ENCODE measurements at places on chromosomes 4 and X. TPM values are rescaled to one million over a fixed set of nuclear protein-coding genes. Genes with fewer than 3 reads are reported as not detected.

VCX2 gene
- not detected for total RNA-seq

GRCh38 chrX:42804524-42804923 is 26.6 kb upstream of the PPP1R2C start:
- no peak for DNase-seq

DNA sequence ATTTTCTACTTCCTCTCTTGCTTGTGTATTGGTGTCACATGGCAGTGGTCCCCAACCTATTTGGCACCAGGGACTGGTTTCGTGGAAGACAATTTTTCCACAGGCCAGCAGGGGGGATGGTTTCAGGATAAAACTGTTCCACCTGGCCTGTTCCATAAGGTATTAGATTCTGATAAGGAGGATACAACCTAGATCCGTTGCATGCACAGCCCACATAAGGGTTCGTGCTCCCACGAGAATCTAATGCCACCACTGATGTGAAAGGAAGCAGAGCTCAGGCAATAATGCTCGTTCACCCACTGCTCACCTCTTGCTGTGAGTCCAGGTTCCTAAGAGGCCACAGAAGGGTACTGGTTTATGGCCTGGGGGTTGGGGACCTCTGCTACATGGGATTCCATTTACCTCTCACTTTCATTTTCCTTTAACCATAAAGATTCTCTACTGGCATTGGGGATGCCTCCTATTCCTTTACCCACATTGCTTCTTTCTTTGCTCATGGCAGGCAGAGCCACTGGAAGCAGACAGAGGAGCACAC is 38.1 kb downstream of the SEC31A start:
- DNase-seq: no peak

GRCh38 chr4:85818700-85819099 is 343.8 kb downstream of the ARHGAP24 start:
- DNase-seq: no peak

NWD2 gene
- total RNA-seq: not detected

RNF175 gene
- not detected for total RNA-seq

GRCh38 chr4:576991-577498 is 950 bp upstream of the TMEM271 start:
- DNase-seq: no peak

DNA sequence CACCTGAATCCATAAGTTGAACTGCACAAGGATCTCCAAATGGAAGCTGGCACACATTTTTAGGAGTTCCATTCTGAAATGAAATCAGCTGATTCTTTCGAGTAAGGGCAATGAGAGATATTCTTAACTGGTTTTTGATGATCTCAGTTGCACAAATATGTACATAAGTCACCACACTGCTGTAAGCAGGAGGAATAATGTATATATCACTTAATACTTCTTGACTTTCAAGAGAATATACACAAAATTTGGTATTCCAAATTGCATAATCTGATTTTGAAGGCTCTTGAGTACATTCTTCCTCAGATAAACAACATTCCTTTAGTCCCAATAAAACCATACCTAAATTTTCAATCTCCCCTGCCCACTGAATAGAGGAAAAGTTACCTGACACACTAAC is 8.2 kb downstream of the FANCB start:
- DNase-seq: no peak

PDE6B gene
- total RNA-seq: not detected

DNA sequence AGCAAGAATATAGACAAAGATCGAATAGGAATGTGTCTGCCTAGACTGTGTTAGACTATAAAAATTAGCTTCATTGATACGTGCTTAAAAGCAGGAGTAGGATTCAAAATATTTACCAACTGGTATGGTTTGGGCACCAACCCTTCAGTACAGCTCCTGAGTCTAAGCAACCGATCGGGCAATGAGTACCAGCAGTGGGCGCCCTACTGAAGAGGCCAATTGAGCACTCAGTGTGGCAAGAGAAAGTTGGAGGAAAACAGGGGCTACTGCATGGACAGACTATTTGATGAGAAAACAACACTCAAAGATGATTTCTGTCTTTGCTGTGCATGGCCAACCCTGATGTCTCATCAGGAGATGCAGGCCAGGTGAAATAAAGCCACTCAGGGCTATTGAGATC is 176.0 kb upstream of the NWD2 start:
- DNase-seq: no peak

COL4A6 gene
- total RNA-seq: 157 TPM

GRCh38 chrX:109378281-109378680 is 103.6 kb downstream of the GUCY2F start:
- no peak for DNase-seq

- no peak for DNase-seq
Observed at GRCh38 chrX:124910611-124911010, 409.1 kb upstream of the TEX13C start.

DNA sequence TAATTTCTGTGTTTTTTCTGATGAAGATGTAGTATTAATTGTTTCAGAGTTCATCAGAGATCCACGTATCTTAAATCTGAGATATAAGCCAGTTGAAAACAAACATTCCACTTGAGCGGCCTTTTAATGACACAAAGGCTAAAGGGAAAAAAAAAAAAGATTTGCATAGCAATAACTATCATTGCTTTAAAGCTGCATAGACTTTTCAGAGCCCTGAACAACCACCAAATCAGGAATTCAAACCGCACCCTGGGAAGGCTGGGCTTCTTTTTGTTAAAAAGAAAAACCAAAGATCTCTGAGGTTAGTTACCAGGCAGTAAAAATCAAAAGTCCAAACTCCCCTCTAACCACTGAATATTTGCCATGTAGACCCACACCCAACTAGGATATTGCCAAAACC is 206.0 kb downstream of the HHIP start:
- no peak for DNase-seq

GRCh38 chr4:54539500-54540029 is 118.2 kb upstream of the KIT start:
- DNase-seq: peak; percentile 8

- no peak for DNase-seq
Observed at GRCh38 chr4:89878611-89879010, 16.0 kb upstream of the MMRN1 start.

DNA sequence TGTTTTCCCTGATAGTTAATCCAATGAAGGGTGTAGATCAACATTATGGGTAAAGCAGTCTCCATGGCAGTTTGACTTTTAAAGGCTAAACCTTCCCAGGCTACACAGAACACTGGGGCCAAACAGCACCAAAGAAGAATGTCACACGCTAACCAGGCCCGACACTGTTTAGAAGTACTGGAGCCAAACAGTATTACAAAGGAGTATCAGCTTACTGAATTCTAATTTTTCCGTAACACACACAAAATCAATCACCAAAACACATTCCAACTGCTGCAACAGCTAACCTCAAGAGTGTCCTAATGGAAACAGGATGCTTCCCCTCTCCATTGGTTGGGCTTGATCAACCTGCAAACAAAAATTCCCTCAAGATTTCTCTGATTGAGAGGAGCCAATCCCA is 783.5 kb downstream of the PCDH18 start:
- no peak for DNase-seq

DNA sequence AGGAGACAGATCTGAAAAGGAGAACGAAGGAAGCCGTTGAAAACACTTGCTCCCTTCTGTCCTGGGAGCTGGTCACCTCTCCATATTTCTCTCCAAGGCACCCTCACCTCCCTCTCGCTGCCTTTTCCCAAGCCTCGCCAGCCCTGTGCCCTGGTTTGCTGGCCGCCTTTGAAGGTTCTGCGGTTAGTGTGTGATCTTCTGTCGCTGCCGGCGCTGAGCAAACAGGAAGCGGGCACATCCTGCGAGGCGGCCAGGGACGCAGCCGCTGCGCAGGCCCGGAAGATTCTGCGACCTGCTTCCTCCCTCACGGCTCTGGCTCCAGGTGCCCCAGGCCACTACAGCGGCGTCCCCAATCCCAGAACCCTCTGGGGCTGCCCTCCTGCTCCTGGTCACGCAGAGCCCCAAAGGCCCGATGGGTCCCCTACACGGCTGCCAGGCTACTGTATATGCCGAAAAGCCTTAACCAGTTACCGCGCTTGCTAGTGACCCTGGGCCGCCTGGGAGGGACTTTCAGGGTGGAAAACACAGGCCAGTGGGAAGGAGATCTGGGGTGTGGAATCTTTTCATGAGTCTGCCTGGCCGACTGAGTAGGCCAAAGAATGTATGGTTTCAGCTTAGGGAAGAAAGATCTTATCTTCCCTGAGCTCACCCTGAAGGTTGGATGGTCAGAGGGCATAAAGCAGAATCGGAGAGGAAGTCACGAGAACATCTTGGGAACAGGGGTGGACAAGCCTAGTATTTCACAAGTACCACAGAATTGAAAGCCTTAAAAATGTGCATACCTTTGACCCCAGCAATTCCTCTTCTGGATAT is 2.3 kb upstream of the SASH3 start:
- no peak for DNase-seq

DMD gene
- total RNA-seq: 3.9 TPM

- no peak for DNase-seq
Observed at GRCh38 chr4:752196-752861, 46.7 kb downstream of the PCGF3 start.

DNA sequence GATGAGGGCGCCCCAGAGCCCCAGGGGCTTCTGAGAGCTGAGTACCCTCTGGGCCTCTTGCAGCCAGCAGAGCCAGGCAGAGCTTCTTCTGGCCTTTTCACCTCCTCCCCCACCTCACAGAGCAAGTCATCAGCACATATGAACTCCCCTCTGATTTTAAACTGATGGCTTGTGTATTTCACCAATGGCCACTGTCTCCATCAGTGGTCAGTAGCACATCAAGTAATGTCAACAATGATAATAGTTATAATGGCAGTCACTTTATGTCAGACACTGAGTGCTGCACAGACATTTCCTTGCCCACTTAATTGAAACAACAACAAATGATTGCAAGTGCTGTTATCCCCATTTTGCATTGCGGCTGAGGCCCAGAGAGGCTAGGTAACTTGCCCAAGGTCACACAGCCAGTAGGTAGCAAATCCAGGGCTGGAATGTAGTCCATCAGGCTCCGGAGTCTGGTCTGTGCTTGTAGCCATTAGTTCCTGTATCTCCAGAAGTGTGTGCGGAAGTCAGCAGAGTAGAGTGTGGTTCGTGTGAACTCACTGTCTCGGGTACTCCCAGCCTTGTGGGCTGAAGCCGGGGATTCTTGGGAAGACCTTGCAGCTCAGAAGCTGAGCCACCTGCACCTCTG is 3.0 kb downstream of the ATP2B3 start:
- DNase-seq: no peak

SMR3B gene
- total RNA-seq: not detected

DNA sequence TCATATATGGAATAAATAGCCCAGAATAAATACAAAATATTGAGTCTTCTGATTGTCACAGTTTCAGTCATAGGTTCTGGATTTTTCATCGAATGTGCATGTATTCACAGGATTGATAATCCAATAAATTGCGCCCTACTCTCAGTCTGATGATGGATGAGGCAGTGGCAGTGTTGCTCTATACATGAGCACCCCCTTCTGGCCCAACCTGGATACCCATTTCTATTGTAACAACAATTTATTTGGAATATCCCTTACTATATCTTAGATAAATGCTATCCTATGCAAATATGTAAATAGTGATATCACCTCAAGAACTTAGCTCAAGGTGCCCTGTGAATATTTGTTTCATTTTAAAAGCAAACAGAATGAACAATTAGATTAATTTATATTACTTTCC is 733.7 kb upstream of the PABPC4L start:
- DNase-seq: no peak

DNA sequence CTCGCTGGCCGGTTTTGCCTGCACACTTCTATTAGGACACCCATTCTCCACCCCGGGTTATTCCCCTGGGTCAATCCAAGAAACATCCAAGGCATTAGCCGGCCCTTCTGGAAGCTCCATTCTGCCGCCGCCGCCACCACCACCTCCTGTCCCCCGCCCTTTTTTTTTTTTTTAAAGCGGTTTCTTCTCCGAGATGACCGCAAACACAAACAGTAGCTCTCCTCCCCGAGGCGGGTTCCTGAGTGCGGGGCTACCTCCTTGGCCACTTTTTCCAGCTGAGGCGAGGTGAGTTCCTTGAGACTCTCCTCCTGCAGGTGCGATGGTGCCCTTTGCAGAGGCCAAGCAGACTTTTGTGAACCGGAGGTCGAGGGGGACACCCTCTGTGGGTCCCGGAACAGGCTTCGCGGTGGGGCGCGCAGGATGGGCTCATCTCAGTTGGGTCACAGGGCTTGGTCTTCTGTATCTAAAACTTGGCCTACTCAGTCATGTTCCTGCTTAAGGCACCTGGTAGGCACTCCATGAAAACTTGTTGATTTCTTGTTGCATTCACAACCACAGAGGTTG is 930 bp downstream of the NWD2 start:
- DNase-seq: no peak

- DNase-seq: no peak
Observed at GRCh38 chr4:67048530-67048929, 496.8 kb downstream of the CENPC start.

- no peak for DNase-seq
Observed at GRCh38 chr4:183503497-183504063, 1.3 kb upstream of the ING2 start.

- DNase-seq: no peak
Observed at GRCh38 chrX:129779747-129780146, at the start of gene SASH3. Gene SASH3 (plus strand): TSS chrX:129779949. CDS start chrX:129780098, 149 bp downstream.

BEX5 gene
- 3.0 TPM for total RNA-seq

DNA sequence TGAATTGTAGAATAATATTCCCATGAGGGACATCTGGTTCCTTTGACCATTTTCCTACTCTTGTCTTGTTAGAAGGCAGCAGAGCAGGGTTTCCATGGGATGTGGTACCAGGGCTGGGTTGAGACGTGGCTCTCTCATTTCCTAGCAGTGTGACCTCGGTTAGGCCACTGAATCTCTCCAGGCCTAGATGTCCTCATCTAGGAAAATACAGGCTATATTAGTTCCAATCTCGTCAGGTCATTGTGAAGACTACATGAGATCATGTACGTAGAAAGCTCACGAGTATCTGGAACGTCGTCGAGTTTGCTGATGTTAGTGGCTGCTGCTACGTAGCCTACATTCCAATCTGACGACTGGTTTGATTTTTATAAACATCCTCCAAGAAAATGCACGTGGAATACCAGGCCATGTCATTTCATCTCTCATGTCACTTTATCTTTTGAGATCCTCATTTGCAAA is 278.2 kb upstream of the GATB start:
- DNase-seq: no peak
